ENCODE measurements at places on chromosomes 3 and 15.

DNA sequence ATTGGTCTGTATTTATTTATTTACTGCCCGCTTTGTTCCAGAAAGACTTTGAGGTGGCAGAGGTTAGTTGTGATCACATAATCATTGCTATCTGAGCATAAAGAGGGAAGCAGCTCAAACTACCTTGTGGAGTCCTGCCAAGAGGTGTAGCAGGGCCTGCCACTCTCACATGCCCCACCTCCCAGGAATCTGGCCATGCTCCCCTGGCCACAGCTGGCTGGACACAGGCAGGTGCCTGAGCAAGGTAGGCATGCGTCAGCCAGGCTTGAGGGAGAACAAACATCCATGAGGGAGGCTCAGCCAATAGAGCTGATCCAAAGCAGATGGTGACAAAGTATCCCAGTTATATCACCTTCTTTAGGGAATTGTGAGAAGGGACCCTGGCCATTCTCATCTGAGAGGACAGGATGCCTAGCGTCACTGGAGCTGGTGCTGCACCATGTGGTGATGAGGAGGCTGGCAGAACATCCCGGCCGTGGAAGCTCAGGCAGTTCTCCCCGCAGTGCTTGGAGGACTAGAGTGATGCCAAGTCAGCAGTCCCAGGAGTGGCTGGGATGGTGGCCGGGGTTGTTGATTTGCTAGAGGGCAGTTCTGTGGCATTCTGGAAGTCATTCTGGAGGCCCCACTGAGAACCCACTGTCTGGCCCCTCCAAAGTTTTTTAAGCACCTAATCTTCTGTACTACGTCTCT is 6.8 kb upstream of the POLG start:
- DNase-seq, result peak; percentile 37

- no peak for DNase-seq
Observed at GRCh38 chr15:50953302-50953701, 44.8 kb downstream of the AP4E1 start.

GRCh38 chr3:4528819-4529600 is 35.9 kb downstream of the ITPR1 start:
- DNase-seq, result no peak

DNA sequence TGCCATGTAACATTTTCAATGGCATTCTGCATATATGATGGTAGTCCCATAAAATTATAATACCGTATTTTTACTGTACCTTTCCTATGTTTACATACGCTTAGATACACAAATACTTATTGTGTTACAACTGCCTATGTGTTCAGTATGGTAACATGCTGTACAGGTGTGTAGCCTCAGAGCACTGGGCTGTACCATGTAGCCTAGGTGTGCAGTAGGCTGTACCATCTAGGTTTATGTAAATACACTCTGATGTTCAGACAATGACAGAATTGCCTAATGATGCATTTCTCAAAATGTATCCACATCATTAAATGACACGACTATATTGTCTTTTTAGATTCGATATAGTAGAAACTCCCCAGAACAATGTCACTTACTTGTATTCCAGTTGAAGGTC is 22.7 kb downstream of the CD80 start:
- no peak for DNase-seq

- no peak for DNase-seq
Observed at GRCh38 chr3:86830566-86830965, 160.4 kb downstream of the VGLL3 start.

DNA sequence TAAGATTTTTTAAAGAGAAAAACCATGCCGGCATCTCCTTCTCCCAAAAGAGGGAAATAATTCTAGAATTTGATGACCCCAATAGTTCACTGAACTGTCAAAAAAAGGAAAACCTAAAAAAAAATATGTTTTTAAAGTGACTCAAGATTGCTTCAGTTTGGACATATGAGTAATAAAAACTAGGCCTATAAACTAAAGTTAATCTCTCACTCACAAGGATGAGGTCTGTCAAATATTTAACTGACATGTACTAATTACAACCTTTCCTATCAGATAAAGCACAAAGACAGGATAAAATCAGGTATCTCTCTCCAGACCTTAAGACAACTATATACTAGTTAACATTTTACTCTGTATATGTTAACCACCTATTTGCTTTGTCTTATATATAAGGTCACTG is 231.9 kb downstream of the NSUN3 start:
- no peak for DNase-seq
